ENCODE measurements at places on chromosomes 2 and 18.
A peak's percentile ranks its signal among the peaks of the same experiment; 100 is the strongest.

DNA sequence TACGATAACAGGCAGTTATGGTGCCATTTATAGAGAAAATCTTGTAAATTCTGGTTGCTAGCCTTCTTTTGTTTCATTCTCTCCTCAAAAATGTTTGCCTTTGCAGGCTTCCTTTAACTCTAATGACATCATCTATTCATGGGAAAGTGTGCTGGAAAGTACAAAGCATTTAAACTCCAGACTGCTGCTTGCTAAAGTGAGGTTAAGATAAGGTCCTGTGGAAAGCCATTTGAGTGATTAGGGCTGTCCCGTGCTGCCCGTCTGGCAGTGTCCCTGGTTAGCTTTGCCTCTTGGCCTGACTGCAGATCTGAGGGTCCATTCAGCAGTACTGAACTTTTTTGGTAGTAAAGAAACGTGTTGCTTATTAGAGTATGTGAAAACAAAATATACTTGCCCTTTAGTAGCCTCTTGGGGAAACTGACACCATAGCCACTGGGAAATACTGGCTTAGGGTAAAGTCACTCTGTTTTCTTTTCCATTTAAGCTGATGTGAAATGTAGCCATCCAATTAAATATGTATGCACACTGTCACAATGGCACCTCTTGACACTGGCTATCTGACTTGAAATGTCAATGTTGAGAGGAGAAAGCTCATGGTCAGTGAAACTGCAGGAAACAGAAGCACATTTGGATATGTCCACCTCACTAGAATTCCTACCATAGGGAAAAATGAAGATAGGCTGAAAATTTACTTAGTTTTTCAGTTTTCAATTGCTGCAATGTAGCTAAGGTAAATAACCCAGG lies 321.5 kb downstream of the SLC8A1 start:
- ATAC-seq, result no peak

GRCh38 chr2:85936421-85937068 lies 47.8 kb upstream of the ST3GAL5 start:
- no peak for ATAC-seq

- ATAC-seq, result no peak
Measured at GRCh38 chr2:188870289-188870688, 103.9 kb upstream of the COL3A1 start.

- no peak for ATAC-seq
Measured at GRCh38 chr2:230502593-230502992, 86.6 kb downstream of the SP100 start.

DNA sequence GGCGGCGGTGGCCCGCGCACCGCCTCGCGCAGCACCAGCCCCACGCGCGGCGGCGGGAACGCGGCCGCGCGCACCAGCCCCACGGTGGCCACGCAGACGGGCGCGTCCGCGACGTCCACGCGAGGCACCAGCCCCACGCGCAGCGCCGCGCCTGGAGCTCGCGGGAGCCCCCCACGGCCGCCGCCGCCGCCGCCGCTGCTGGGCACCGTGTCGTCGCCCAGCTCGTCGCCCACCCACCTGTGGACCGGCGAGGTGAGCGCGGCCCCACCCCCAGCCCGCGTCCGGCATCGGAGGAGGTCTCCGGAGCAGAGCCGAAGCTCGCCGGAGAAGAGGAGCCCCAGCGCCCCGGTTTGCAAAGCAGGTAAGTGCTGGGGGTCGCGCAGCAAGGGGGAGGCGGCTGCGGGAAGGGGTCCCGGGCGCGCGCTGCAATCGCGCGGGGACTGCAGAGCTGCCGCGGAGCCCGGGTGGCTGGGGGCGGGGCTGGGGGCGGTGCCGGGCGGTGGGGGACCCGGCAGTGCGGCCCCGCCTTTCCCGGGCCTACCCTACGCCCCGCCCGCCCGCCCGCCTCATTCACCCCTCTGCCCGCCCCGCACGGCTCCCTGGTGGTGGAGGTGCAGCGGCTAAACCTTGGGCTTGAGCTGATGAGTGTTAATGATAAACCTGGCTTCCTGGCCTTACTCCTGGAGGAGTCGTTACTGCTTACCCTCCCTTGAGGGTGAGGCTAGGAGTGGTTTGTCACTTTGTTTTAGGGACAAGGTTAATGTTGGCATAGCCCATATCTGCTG lies 851 bp downstream of the FAM117B start:
- peak; percentile 50 for ATAC-seq

- no peak for ATAC-seq
Measured at GRCh38 chr2:234898534-234899053, 53.2 kb upstream of the SH3BP4 start.

DNA sequence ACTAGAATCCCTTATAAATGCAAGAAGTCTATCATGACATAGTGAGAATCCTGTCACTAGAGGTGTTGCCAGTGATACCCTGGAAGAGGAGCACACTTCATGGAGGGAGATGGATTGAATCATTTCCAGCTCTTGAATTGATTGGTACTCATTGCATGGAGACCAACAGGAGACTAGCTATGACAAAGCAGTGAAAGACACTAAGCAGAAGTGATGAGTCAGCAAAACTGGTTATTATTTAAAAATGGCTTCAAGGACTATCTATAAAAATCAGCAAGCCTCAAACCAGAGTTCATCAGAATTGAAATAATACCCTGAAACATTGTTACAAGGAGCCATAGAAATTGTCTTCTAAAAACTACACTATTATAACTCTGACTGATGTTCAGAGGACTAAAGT lies 200.3 kb downstream of the PDE11A start:
- no peak for ATAC-seq

DNA sequence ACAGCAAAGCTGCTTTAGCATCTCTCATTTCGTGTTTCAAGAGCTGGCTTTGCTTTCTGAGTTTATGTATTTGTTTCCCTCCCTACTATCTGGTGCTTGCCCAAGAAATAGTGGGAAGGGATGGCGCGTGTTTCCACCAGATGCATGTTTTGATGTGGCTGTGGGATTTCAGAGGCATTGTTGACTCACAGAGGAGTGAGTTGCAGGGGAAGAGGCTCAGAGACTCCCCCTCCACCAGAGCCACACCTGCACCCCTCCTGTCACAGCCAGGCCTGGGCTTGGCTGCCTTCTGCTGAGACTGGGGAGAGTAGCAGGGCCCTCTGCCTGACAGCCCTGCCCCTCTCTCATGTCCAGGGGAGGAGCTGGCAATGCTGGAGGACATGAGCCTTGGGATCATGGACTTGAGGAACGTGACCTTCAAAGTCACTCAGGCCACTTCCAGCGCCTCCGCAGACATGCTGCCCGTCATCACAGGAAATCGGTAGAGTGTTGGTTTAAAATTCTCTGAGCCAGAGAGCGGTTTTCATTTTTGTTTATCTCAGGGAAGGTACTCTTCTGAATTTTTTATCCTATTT lies 42.9 kb downstream of the COA5 start:
- ATAC-seq, result no peak

DNA sequence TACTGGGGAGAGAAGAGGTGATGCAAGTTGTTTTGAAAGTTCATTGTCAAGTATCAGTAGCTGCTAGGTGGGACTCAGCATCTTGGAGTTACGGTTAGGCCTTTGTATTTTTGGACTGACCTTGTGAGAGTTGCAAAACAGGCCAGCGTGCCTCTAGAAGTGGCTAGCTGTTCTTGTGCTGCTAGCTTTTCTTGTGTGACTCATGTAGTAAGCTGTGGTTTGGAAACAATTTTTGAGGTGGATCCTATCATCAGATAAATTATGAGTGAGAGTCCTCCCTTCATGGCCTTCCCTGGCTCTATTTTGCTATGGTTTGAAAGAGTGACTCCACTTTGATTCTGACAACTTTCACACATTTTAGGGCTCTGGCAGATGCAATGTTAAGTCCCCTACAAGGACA lies 409.2 kb upstream of the HS6ST1 start:
- ATAC-seq, result no peak

GRCh38 chr2:29011418-29012060 lies 30.4 kb downstream of the TOGARAM2 start:
- ATAC-seq, result peak; percentile 24

DNA sequence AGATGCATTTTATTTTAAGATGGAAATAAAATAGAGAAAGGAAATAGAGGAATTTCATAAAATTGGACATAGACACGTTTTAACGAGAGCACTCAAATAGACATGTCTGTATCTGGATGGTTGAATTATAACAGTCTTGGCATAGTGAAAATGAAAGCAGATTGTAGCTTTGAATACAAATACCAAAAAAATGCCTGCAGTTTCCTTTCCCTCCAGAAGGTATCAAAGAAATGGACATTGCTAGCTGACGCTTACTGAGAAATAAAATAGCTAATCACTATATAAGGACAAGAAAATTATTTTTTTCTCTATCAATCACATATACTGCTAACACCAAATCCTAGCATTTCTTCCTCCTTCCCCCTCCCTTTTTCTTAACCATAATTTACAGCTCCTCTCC lies 11.4 kb upstream of the MAPRE2 start:
- ATAC-seq, result peak; percentile 79

DNA sequence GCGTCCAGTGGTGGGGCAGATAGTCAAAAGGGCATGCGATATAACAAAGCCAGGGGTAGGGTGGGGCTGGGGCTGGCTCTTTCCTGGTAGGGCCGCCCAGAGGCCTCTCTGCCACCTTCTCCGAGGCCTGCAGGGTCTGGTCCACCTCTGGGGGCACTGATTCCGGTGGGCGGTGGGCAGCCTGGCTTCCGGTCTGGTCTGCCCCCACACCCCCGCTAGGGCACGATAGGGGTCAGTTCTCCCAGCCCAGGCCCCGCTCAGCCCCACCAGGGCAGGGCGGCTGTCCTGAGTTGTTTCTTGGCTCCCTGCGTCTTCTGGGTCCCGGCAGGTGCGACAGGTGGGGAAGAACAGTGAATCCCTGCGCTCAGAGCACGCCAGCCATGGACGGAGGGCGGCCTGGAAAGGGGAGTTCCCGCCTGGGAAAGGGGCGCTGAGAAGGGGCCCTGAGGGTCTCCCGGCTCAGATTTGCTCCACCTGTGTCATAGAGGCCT lies 707 bp upstream of the ERFE start:
- ATAC-seq, result no peak

- ATAC-seq, result peak; percentile 90
Measured at GRCh38 chr2:69946351-69947324, 14.8 kb downstream of the ASPRV1 start.

DNA sequence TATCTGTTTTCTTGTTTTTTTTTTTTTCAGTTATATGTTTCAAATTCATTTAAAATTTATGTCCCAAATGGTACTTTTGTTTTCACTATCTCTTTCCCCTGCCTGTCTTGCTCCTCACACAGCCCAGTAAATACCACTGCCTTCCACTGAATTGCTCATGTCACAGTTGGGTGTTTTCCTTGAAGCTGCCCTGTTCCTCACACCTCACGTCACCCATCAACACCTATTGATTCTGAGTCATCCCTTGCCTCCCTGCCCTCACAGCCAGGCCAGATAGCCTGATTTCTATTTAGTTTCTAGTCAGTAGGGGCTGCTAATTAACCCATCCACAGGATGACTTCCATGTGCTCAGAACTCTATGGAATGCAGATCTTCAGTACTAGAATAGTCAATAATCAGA lies 25.3 kb downstream of the FSHR start:
- peak; percentile 24 for ATAC-seq

DNA sequence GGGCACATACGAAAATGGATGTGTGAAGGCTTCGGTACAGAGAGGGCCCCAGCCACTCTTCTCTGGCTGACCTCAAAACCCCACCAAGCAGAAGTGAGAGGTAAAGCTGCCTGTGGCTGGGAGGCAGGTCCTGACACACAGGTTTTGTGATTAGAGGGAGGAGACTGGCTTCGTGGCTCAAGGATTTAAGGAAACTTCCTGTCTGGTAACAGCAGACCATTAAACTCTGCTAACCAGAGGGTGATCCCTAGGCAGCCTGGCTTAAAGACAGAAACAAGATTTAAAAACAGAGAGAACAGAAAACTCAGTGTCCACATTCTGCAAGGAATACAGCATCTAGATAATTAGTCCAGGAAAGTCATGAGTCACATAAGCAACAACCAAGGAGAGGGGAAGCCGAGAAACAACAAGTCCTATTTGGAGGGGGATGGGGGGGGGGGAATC lies 101.9 kb downstream of the NFATC1 start:
- ATAC-seq, result no peak

- ATAC-seq, result peak; percentile 17
Measured at GRCh38 chr2:54456612-54457322, 640 bp downstream of the SPTBN1 start.

GRCh38 chr2:235636546-235636945 lies 142.7 kb downstream of the AGAP1 start:
- ATAC-seq, result no peak

- ATAC-seq, result no peak
Measured at GRCh38 chr2:52974127-52974526, 793.5 kb upstream of the CHAC2 start.

- ATAC-seq, result no peak
Measured at GRCh38 chr2:124778076-124778475, 753.0 kb downstream of the CNTNAP5 start.

DNA sequence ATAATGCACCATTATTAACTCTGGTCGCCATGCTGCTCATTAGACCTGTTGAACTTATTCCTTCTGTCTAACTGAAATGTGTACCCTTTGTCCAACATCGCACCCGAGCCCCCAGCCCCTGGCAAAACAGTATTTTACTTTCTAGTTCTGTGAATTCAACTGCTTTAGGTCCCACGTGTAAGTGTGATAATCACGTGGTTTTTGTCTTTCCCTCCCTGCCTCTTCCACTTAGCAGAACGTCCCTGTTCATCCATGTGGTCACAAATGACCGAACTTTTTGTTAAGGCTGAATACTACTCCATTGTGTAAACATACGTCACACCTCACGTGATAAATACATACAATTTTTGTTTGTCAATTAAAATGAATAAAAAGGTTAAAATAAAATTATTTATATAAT lies 826.9 kb downstream of the DCDC2C start:
- no peak for ATAC-seq

DNA sequence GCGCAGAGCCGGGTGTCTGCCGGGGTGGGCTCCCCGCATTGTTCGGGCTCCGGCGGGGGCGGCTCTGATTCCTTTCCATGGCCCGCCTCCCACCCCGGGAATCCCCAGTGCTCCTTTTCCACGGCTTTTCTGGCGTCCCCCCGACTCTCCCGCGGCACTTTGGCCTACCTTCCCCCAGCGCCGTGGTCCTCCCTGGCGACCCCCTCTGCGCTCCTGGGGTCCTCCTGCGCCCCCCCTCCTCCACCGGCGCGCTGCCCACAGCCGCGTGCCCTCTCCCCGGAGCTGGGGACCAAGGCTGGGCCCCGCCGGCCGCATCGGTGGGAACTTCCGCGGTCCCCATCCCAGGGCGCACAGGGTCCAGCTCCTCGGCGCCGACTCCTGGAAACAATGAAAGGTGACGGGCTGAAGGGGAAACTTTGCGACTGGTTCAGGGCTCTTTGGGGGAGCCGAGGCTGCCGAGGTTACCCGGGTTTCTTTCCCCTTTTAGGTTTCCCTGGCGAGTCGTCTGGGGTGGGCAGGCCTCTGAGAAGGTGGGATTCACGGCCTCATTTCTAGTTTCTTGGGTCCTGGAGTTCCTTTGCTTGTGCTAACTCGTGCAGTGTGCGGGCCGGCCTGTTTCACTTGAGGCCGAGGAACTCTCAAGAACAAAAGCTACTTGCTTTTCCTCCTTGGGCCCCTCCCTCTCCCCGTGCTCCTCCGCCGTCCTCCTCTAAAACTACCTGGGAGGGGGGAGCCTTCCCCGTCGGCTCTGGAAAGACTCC lies 2.2 kb downstream of the TGIF1 start:
- ATAC-seq, result no peak
